T-helper 17 cell (primary cell): ENCODE measurements at places on chromosomes 12 and 14.

DNA sequence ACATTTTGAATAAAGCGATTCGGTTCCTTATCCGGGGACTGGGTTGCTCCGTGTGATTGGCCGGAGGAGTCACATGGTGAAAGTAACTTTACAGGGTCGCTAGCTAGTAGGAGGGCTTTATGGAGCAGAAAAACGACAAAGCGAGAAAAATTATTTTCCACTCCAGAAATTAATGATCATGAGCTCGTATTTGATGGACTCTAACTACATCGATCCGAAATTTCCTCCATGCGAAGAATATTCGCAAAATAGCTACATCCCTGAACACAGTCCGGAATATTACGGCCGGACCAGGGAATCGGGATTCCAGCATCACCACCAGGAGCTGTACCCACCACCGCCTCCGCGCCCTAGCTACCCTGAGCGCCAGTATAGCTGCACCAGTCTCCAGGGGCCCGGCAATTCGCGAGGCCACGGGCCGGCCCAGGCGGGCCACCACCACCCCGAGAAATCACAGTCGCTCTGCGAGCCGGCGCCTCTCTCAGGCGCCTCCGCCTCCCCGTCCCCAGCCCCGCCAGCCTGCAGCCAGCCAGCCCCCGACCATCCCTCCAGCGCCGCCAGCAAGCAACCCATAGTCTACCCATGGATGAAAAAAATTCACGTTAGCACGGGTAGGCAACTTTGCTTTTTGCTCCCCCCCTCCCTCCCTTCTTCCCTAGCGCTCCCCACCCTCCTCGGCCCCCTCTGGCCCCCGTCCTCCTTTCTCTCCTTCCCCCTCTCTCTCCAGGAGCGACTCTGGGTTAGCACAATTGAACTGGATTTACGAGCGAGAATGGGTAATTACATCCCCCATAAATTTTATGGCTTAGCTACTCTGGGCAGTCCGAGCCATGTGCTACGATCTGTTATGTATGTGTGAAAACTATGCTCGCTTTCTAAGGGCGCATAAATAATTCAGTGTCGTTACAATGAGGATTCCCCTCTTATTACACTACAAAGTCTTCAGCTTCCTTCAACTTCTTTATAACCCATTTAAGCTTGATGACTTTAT is at the start of gene HOXC4:
Gene HOXC4, plus strand, starts transcription at position 85 of the 991 bp plus-strand sequence. Its CDS starts 88 bp downstream, at position 173.
- DNase-seq = no peak

- no peak for DNase-seq
Measured at GRCh38 chr12:47752552-47752951, 6.1 kb downstream of the RAPGEF3 start.

GRCh38 chr12:107776171-107776570 is 1.7 kb downstream of the ASCL4 start:
- DNase-seq = no peak

GRCh38 chr12:107488666-107489065 is 196.9 kb upstream of the PWP1 start:
- DNase-seq = no peak

DNA sequence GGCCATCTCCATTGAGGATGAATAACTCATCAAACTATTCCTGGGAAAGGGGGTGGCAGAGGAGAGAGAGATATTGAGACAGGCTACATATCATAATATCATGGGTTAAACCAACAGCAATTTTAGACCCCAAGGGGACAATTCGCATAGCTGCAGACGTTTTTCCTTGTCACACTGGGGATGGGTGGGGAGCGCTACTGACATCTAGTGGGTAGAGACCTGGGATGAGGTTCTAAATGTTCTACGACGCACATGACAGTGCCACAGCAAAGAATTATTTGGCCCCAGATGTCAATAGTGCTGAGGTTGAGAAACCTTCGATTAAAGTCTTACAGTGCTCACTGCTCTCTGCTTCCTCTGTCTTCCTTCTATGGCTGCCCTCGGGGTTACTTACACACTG is 425.6 kb downstream of the NRXN3 start:
- DNase-seq = no peak

- DNase-seq = no peak
Measured at GRCh38 chr14:73715707-73716106, 1.5 kb upstream of the PNMA1 start.

DNA sequence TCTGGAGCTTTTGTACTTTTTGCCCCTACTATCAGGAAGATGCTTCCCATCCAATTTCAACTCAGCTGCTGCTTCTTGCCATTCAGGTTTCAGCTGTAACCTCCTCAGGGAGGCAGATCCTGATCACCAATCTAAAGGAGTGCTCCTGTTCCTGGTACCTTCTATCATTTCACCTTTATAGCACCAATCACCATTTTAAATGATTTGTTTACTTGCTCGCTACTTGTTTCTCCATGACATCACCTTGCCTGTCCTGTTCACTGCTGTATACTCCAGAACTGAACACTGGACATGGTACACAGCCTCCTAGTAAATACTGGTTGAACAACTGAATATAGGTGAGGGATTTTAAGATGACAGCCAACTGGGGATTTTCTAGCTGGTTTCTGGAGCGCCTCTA is 287.2 kb upstream of the DIO2 start:
- DNase-seq = no peak

- DNase-seq = no peak
Measured at GRCh38 chr12:131418121-131418520, 292.8 kb upstream of the SFSWAP start.

DNA sequence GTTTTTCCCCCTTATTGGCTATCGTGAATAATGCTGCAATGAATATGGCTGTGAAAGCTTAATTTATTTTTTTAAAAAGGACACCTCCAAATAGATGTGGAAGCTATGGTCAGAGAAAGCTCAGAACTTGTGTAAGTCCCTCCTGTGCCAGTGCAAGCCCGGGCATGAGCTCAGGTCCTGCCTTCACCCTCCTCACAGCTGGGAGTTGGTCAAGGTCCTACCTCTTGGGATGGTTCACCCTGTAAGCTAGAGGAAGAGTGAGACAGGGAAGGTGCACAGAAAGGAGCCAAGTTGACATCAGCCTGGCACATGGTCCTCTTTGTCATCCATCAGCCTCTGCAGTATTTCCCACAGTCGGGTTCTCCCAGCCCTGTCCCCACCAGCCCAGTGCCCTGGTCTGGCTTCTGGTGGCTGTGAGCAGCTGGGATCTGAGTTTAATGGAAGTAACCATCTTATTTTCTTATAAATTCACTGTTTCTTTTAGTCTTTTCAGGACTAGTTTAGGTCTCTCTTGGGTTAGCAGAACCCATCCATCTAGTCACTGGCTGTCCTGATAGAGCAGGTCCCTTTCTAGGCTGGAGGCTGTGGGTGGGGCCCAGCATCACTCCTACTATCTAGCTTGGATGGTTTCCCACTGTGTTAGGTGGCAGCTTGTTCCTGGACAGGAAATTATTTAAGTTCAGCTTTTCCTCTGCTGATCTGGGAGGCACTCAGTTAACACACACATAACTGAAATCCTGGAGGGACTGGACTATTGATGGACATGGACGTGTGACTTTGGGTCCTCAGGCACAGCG is 11.8 kb upstream of the PLEKHG3 start:
- DNase-seq = no peak

GRCh38 chr12:14613718-14614117 is 46.0 kb upstream of the PLBD1 start:
- no peak for DNase-seq

- DNase-seq = peak; percentile 45
Measured at GRCh38 chr12:6620137-6620884, 13.1 kb upstream of the CHD4 start.

GRCh38 chr12:65765436-65765813 is 58.9 kb upstream of the HMGA2 start:
- DNase-seq = no peak

GRCh38 chr12:121124402-121125109 is 8.1 kb upstream of the P2RX7 start:
- no peak for DNase-seq

DNA sequence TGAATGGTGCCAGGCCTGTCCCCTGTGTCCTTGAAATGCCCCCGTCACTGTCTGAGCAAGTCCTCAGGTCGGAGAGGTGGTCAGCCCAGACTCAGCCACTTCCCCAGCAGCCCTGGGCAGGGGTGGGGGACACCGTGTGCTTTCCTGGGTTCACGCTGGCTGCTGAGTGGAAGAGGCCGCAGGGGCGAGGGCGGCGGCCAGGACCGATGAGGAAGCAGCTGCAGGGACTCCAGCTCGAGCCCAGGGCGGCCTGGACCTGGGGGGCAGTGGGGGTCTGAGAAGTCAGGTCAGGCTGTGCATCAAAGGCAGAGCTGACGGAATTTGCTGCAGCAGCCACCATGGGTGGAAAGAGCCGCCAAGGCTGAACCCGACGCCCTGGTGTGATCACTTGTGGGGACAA is 28.4 kb downstream of the NOC4L start:
- DNase-seq = no peak

DNA sequence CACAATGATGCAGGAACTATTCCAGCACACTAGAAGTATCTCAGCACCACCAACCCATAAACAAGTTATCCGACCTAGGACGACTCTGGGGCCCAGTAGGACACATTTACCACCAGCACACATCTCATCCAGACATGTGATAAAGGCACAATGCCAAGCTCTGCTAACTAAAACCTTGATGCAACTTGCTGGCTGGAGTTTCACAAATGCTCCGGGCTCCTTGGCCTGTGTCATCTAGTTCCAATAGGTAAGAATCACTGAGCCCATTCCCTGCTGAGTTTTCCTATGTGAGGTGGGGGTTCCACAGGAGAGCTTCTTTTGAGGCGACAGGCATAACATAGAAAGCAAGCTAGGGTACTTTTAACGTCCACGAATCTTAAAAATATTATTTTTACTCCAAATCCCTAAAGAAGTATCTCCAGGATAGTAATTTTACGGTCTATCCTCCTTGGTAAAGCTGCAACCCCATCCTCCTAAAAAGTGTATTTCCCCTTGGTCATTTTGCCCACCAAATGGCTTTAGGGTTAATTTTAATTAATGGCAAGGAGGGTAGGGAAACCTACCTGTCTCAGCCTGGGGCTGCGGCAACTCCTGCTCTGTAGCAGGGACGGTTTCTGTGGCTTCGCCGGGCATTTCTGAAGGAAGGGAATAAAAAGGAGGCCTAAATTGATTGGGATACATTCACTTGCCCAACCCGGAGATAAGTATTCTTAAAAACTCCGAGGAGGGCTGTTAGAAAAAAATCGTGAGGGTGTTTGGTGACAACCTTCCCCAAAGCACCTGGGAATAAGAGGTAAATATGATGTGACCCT is 1.0 kb downstream of the NACA start:
- DNase-seq = no peak

DNA sequence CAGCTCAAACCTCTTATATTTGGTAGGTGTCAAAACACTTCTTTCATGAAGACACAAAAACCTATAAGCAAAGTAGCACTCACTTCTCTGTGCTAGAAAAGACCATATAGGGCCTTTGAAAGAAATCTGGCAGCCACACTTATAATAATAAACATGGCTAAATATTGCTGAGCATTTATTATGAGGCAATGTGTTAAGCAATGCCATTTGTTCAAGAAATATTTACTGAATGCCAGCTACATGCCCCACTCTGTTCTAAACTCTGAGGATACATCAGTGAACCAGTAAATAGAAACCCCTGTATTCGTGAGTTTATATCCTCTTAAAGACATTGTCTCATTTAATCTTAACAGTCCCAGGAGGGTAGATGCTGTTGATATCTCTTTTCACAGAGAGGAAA is 52.0 kb downstream of the RNFT2 start:
- DNase-seq = no peak

DNA sequence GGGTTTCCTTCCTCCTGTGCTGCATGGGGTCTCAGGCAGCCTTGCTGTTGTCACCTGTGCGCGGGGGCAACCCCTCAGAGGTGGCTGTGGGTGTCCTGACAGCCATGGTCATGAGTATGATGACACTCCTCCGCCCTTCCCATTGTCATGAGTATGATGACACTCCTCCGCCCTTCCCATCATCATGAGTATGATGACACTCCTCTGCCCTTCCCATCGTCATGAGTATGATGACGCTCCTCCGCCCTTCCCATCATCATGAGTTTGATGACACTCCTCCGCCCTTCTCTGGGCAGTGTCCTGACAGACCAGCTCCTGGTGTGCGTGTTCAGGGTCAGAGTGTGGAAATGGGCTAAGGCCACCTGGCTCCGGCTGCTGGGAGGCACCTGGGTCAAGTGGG is 40.0 kb downstream of the FBRSL1 start:
- DNase-seq = no peak

DNA sequence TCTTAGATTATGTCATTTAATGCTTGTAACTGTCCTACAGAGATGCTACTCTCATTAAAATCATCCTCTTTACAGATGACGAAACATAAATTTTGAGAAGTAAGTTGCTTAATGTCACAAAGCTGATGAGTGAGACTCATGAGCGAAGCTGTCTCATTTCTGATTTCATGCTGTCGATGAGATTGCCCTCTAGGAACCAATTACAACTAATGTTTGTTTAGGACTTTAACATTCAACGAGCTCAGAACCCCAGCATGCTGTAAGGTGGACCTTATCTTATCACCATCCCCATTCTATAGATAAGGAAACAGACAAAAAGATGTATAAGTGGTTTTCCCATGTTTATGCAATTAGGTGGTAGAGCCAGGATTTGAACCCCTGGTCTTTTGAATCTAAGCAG is 23.1 kb downstream of the BHLHE41 start:
- DNase-seq = no peak

- no peak for DNase-seq
Measured at GRCh38 chr12:4242595-4242994, 31.0 kb upstream of the CCND2 start.

DNA sequence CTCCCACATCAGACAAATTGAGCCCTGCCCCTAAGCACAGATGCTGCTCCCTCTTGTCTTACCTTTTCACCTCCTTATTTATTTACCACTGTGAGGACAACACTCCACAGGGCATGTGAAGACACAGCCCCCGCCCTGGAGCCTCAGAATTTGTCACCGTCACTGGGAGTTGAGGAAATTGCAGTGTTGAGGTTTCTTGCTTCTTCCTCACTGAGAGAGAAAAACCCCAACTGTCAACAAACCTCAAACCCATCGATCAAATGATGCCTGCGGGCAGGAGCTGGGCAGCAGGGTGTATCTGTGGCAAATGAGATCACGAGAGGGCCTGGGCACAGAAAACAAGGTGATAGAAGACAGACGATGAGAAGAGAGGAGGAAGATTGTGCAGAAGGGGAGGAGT is 30.5 kb upstream of the PLEKHG3 start:
- DNase-seq = peak; percentile 34

GRCh38 chr12:106145539-106146447 is 7.0 kb upstream of the NUAK1 start:
- DNase-seq = no peak

- no peak for DNase-seq
Measured at GRCh38 chr12:21001778-21002177, 129.2 kb upstream of the SLCO1B1 start.

GRCh38 chr12:9940375-9940774 is 8.2 kb upstream of the CLEC2A start:
- DNase-seq = no peak

- no peak for DNase-seq
Measured at GRCh38 chr12:103748875-103749274, 92.2 kb downstream of the NT5DC3 start.
